Neural crest cell (in vitro differentiated cells): ENCODE measurements at places on chromosomes 5 and 9. TPM values are rescaled to one million over a fixed set of nuclear protein-coding genes. Genes with fewer than 3 reads are reported as not detected.

Gene ADRB2
- total RNA-seq: 0.11 and 0.16 TPM in 2 replicates

DNA sequence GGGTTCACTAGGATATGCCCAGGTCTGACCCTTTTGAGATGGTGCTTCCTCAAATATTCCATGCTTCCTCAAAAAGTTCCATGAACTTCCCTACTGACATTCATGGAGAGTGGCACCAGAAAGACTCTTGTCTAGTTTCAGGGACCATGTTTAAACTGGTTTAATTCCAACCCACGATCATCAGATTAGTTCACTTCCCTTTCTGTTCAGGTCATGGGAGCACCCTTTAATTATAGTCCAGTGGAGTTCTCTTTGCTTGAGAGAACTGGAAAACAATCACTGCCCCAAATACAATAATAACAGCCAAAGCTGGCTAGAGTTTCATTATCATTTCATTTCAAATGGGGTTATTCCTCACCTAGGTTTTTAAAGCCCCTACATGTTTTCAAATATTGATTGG lies 9.7 kb upstream of the ERBIN start:
- DNase-seq: no peak

DNA sequence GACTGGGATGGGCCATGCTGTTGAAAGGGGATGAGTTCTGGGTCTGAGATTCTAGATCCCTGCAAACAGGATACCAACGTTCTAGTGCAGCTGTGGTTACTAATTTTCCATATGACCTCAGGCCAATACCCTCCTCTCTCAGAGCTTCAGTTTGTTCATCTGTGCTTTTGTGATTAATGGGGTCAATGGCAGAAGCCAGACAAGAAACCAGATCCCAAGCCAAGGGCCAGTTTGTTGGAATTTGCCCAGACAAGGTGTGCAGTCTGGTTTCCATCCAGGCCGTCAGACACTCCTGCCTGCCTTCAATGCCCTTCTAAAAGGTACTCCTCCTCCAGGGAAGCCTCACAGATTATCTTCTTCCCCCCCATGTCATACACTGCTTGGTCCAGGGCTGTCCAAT lies 11.4 kb downstream of the MYORG start:
- no peak for DNase-seq

DNA sequence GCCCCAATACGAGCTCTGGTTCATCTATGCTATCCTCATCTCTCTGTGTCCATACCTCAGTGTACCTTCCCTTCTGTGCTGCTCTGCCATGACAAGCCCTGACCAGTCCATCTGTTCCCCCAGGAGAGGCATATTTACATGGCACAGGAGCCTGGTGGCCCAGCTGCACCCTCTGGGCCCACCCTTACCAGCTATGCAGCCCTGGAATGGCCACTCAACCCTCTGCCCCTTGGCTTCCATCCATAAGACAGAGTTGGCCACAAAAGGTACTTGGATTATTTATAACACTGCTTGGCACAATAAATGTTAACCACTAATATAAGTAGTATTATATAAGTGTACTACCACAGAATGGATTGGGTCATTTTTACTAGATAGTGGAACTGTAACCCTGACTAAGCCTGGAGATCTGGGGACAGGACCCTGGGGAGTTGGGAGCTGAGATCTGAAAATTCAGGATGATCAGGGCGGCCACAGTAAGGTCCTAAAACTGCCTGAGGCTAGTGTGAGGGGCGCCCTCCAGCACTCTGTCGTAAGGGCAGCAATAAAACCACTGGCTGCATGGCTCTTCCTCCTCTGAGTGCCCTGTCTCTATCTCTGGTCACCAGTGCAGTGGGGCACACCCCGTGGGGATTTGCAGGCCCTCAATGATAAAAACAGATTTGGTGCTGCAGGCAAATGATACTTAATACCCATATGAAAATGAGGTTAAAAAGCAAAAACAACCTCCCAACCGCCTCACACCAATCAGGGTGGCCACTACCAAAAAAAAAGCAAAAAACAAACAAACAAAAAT lies 65.8 kb downstream of the SEMA4D start:
- no peak for DNase-seq

GRCh38 chr5:74094096-74094781 lies 468.2 kb downstream of the ARHGEF28 start:
- DNase-seq: no peak

- DNase-seq: no peak
Observed at GRCh38 chr5:68266457-68266856, 50.9 kb downstream of the PIK3R1 start.

DNA sequence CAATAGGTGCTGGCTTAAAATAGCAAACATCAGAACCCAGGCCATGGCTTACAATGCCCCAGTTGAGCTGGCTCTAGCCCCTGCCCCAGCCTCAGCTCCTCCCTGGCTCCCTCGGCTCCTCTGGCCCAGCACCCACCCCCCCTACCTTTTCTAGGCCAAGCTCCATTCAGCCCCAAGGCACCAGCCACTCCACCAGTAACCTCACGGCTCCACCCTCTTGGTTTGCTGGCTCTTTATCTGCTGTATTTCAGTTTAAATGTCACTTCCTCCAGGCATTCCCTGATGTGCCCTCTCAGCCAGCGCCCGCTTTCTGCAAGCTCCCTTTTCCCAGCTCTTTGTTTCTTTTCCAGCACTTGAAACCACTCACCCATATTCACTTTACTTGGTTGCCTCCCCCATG lies 10.6 kb downstream of the C1QTNF2 start:
- no peak for DNase-seq

GRCh38 chr5:852431-853401 lies 1.9 kb upstream of the ZDHHC11 start:
- no peak for DNase-seq

DNA sequence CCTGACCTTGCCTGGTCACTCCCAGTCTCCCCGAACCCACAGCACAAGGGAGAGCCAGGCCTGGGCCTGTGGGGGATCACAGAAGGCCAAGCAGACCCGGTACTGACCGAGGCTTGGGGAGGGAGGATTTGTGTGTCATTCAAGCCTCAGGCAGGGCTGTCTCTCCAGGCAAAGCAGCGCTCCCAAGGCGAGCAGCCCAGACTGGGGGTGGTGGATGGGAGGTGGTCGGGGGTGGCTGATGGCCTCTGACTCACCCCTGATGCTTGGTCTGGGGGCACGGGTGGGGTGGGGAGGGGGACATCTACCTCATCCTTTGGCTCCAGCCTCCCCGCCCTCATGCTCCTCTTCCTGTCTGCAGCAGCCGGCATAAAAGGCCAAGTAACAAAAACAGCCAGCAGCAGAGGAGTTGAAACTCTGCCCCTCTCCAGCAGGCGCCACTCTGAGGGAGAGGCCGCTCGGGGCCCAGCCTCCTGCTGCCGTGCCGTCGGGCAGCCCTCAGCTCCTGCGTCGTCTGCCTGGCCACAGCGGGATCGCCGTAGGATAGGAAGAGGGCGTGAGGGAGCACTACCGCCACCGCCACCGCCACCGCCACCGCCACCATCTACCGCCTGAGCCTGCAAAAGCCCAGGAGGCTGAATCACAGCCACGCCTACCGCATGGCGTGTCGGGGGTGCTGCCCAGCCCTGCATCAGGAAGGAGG lies 166.0 kb downstream of the OLFM1 start:
- no peak for DNase-seq

DNA sequence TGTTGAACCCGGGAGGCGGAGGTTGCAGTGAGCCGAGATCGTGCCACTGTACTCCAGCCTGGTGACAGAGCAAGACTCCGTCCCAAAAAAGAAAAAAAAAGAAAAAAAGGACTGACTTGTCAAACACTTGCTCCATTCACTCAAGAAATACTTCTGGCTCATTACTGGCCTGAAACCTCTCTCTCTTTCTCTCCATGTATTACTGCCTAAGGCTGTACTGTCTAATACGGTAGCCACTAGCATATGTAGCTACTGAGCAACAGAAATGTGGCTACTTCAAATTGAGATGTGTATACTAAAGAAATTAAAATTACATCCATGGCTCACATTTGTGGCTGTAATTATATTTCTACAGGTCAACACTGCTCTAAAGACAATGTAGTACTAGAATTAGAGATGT lies 39.2 kb downstream of the GLIS3 start:
- no peak for DNase-seq

DNA sequence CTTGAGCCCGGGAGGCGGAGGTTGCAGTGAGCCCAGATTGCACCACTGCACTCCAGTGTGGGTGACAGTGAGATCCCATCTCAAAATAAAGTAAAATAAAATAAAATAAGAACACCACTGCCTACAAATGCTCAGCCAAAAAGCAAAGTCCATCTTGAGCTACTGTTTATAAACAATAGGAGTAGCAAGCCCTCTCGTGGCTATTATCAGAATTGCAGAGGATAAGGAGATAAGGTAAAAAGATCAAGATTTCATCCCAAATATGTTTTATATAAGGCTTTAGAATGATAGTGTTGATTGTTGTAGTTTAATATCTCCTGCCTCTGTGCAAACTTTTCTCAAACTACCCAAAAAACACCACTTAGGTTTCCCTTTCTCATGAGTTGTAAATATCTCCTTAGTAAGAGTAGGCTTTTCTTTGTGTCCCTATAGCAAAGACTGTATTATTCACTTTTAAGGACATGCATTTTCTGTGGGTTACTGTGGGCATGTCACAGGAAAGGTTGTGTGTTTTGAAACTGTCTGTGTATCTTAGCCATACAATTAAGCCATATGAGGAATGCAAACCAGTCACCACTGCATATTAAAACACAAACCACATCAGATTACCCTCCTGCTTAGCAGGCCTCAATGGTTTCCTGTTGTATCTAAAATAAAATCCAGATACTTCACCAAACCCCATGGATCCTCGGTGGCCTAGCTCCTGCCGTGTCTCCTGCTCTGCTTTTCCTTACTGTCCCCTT lies 31.8 kb upstream of the CKS2 start:
- peak; percentile 31 for DNase-seq
